Upper lobe of right lung (tissue), 1 donor: ENCODE measurements at places on chromosomes 13 and 19.

DNA sequence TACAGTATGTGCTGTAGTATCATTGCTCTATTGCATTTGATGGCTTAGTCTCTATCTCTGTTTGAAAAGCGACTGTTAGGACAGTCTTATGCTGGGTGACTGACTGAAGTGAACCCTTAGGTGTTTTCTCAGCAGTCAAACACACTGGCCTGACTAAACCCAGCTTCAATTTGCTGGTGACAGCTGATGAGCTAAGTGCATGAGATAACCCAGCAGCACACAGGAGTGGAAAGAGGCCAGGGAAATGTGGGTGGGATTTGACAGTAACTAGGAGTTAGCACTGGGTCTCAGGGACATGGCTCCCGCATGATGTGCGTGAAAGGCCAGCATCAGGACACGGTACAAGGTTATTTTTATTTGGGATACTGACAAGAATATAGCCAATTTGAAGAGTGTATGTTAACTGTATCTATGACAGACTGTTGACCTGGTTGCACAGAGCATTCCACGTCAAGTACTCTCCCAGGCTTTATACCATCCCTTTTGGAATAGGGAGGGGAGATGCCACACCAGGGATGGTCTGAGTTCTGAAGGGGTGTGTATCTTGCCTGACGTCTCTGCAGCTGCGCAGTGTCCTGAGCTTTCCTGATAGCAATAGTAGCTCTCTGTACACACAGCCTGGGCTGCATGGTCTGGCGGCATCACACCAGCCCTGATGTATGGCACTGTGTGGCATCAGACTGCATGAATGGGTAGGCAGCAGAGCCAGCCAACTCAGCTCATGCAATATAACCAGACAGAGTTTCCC is 144.8 kb downstream of the FLT1 start:
- no peaks in the 10 kb centered on the region for H3K36me3 ChIP-seq
- DNase-seq = no peak
- H3K27me3 ChIP-seq = no peaks in the 10 kb centered on the region

DNA sequence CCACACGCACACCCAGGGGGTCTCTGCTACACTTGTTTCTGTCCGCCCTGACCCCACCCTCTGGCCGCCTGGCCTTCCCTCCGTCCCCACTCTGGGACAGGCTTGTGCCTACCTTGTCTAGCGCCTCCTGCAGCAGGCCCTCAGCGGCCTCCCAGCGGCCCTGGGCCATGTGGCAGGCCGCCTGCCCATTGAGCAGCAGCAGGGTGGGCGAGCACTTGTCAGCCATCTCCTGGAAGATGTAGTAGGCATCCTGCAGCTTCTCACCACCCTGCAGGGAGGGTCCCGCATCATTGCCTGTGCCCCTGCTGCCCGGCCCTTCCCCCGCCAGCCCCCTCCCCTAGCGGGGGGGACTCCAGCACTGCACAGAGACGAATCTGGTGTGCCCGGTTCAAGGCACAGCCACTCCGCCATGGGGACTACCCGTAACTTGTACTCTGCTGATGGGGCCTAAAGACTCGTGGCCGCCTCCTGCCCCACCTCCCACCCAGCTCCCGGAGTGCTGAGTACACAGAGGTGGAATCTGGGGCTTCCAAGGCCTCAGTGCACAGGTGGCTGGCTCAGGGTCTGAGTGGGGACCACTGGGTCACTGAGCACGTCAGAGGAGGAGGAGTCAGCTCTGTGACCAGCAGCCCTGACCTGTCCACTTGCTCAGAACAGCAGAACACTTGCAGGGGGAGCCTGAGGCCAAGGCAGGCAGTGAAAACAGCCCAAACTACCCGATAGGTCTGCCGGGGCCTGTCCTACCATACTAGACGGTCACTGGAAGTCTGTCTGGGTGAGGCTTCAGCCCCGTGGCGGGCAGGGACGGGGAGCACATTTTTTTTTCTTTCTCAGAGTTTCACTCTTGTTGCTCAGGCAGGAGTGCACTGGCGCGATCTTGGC is 7.4 kb upstream of the CERS1 start:
- peaks cover 78% of the 10 kb centered on the region for H3K36me3 ChIP-seq
- DNase-seq = peak; percentile 52
- H3K4me3 ChIP-seq = no peak overlapping the region
- H3K4me1 ChIP-seq = no peaks in the 10 kb centered on the region
- H3K27ac ChIP-seq = no peak overlapping the region

GRCh38 chr13:32381539-32381938 is 46.4 kb downstream of the N4BP2L1 start:
- no peak overlapping the region for H3K4me3 ChIP-seq
- no peak for DNase-seq
- no peaks in the 10 kb centered on the region for H3K36me3 ChIP-seq
- no peak overlapping the region for H3K27ac ChIP-seq
- H3K27me3 ChIP-seq = no peaks in the 10 kb centered on the region
- H3K4me1 ChIP-seq = no peaks in the 10 kb centered on the region

DNA sequence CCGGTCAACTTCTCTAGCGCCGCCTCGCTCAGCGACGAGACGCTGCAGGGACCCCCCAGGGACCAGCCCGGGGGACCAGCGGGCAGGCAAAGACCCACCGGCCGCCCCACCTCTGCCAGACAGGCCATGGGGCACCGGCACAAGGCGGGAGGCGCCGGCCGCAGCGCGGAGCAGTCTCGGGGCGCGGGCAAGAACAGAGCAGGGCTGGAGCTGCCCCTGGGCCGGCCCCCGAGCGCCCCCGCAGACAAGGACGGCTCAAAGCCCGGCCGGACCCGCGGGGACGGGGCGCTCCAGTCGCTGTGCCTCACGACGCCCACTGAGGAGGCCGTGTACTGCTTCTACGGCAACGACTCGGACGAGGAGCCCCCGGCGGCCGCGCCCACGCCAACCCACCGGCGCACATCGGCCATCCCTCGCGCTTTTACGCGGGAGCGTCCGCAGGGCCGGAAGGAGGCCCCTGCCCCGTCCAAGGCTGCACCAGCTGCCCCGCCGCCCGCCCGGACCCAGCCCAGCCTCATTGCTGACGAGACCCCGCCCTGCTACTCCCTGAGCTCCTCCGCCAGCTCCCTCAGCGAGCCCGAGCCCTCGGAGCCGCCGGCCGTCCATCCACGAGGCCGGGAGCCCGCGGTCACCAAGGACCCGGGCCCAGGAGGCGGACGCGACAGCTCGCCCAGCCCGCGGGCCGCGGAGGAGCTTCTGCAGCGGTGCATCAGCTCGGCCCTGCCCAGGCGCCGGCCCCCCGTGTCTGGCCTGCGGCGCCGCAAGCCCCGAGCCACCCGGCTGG is 11.3 kb downstream of the C19orf25 start:
- no peak overlapping the region for H3K4me3 ChIP-seq
- H3K36me3 ChIP-seq = no peaks in the 10 kb centered on the region
- H3K4me1 ChIP-seq = peaks cover 36% of the 10 kb centered on the region
- DNase-seq = no peak
- peaks cover 71% of the 10 kb centered on the region for H3K27me3 ChIP-seq

GRCh38 chr13:110540871-110541525 is 20.5 kb downstream of the RAB20 start:
- H3K36me3 ChIP-seq = no peaks in the 10 kb centered on the region
- no peak overlapping the region for H3K4me3 ChIP-seq
- H3K4me1 ChIP-seq = peaks cover 32% of the 10 kb centered on the region
- peak overlapping the region; percentile 49 for H3K27ac ChIP-seq
- no peaks in the 10 kb centered on the region for H3K27me3 ChIP-seq

DNA sequence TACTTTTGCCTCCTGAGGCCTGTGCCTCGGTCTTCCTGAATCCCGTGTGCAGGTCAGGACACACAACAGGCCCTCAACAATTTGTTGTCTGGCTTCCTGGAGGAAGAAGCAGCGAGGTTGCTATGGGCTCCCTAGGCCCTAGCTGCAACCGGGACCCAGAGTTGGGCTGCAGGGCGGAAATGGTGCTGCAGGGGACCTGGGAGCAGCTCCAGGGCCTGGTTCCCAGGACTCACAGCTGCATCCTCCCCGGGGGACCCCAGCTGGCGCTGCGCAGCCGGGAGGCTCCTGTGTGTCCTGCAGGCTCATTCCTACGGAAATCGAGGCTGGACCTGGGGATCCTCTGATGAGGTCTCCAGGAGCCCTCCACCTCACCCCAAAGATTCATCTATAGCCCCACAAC is 999 bp upstream of the TNFAIP8L1 start:
- H3K4me1 ChIP-seq = peaks cover 25% of the 10 kb centered on the region
- H3K36me3 ChIP-seq = no peaks in the 10 kb centered on the region
- no peak overlapping the region for H3K4me3 ChIP-seq
- H3K27ac ChIP-seq = peak overlapping the region; percentile 78
- no peaks in the 10 kb centered on the region for H3K27me3 ChIP-seq
- no peak for DNase-seq

DNA sequence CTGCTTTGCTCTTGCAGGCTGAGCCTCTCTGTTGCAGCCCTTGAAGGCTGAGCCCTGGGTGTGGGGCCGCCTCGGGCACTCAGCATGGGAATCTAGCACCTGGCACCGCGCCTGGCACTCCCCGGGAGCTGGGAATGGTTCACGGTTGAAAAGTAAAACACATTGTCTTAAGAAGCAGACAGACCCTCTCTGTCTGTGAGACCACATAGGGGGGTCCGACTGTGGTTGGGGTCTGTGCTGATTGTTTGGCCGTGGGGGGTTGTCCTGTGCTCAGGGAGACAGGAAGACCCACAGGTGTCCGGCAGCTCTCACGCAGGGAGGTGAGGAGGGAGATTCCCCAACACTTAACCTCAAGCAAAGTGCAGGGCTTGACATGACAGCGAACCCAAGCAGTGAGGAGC is 64.8 kb downstream of the SOX1 start:
- H3K4me3 ChIP-seq = no peak overlapping the region
- no peaks in the 10 kb centered on the region for H3K4me1 ChIP-seq
- peaks cover 7% of the 10 kb centered on the region for H3K27me3 ChIP-seq
- no peak overlapping the region for H3K27ac ChIP-seq

- no peak overlapping the region for H3K27ac ChIP-seq
- no peaks in the 10 kb centered on the region for H3K4me1 ChIP-seq
- no peak overlapping the region for H3K4me3 ChIP-seq
- no peaks in the 10 kb centered on the region for H3K36me3 ChIP-seq
- H3K27me3 ChIP-seq = no peaks in the 10 kb centered on the region
- DNase-seq = peak; percentile 51
These were observed 2428.4 kb upstream of the PCDH20 start for GRCh38 chr13:63843766-63844699.

DNA sequence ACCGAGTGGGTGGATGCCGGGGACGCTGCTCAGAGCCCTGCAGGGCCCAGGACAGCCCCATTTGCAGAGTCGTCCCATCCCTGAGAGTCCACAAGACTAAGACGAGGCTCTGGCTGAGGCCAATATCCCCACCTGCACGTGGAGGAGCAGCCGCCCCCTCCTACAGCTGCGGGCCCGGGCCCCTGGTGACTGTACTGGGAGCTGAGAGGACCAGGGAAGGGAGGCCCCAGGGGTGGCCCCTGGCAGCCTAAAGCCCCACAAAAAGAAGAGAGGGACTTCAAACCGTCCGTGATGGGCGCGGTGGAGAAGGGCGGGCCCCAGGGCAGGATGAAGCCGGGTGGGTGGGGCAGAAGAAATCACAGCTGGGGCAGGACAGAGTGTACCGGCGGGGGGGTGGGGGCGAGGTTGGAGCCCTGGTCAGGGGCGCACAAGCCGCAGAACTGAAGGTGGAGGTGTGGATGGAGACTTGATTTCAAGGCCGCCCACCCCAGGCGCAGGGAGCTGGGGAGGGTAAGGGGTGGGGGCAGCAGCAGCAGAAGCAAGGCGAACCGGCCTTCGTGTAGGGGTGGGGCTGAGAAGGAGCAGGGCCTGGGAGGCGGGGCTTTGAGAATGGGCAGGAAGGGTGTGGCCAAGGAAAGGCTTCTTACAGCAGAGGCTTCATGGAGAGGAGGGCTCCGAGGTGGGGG is 12.9 kb downstream of the CFD start:
- DNase-seq = peak; percentile 87
- H3K4me1 ChIP-seq = peaks cover 16% of the 10 kb centered on the region
- peak overlapping the region; percentile 86 for H3K27ac ChIP-seq
- H3K4me3 ChIP-seq = peak overlapping the region; percentile 34
- peaks cover 31% of the 10 kb centered on the region for H3K36me3 ChIP-seq
- H3K27me3 ChIP-seq = no peaks in the 10 kb centered on the region

GRCh38 chr13:49652355-49653305 is 24.3 kb downstream of the ARL11 start:
- H3K36me3 ChIP-seq = no peaks in the 10 kb centered on the region
- no peak overlapping the region for H3K27ac ChIP-seq
- no peak overlapping the region for H3K4me3 ChIP-seq
- no peaks in the 10 kb centered on the region for H3K27me3 ChIP-seq
- DNase-seq = no peak

GRCh38 chr13:44053208-44053607 is 173.5 kb downstream of the LACC1 start:
- DNase-seq = no peak
- peak overlapping the region; percentile 4 for H3K4me3 ChIP-seq
- no peaks in the 10 kb centered on the region for H3K36me3 ChIP-seq
- H3K27me3 ChIP-seq = no peaks in the 10 kb centered on the region
- H3K4me1 ChIP-seq = peaks cover 17% of the 10 kb centered on the region

- H3K4me1 ChIP-seq = no peaks in the 10 kb centered on the region
- no peaks in the 10 kb centered on the region for H3K27me3 ChIP-seq
- H3K4me3 ChIP-seq = no peak overlapping the region
- no peaks in the 10 kb centered on the region for H3K36me3 ChIP-seq
These were observed 358.5 kb upstream of the PCDH9 start for GRCh38 chr13:67588607-67589006.

- H3K27me3 ChIP-seq = peaks cover 25% of the 10 kb centered on the region
- H3K36me3 ChIP-seq = no peaks in the 10 kb centered on the region
- no peak overlapping the region for H3K27ac ChIP-seq
These were observed 79.1 kb upstream of the GPR12 start for GRCh38 chr13:26839682-26840081.

DNA sequence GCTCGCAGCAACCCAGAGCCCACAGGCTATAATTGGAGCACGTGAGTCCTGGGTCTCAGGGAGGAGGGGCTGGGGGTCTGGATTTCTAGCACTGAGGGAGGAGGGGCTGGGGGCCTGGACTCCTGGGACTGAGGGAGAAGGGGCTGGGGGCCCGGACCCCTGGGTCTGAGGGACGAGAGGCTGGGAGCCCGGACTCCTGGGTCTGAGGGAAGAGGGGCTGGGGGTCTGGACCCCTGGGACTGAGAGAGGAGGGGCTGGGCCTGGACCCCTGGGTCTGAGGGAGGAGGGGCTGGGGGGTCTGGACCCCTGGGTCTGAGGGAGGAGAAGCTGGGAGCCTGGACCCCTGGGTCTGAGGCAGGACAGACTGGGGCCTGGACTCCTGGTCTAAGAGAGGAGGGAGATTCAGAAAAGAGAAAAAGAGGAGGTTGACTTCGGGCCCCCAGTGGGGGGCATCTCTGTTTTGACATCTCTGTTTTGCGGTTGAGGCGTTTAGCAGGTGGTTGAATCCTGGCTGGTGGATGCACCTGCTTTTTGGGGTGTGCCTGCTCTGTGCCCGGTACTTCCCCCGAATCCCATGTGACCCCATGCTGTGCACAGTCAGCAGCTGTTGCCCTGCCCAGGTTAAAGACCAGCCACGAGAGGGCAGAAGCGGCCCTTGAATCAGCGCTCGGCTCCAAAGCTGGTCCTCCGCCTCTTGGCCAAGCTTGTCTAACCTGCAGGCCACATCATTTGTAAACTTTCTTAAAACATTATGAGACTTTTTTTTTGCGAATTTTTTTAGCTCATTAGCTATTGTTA is 10.5 kb downstream of the PVR start:
- peaks cover 79% of the 10 kb centered on the region for H3K36me3 ChIP-seq
- DNase-seq = peak; percentile 88
- no peak overlapping the region for H3K4me3 ChIP-seq

- no peak overlapping the region for H3K4me3 ChIP-seq
- H3K27ac ChIP-seq = no peak overlapping the region
- no peaks in the 10 kb centered on the region for H3K27me3 ChIP-seq
- H3K36me3 ChIP-seq = no peaks in the 10 kb centered on the region
These were observed 1378.0 kb upstream of the PCDH9 start for GRCh38 chr13:68608147-68608546.

- H3K4me1 ChIP-seq = no peaks in the 10 kb centered on the region
- H3K36me3 ChIP-seq = no peaks in the 10 kb centered on the region
- no peak for DNase-seq
- no peaks in the 10 kb centered on the region for H3K27me3 ChIP-seq
These were observed 116.5 kb downstream of the SLITRK1 start for GRCh38 chr13:83765796-83766195.
